ENCODE measurements at places on chromosomes 12 and 14. TPM values are rescaled to one million over a fixed set of nuclear protein-coding genes. Genes with fewer than 3 reads are reported as not detected.

Gene OR6S1
- total RNA-seq = not detected

Gene SERPINA3
- 2.3 TPM for total RNA-seq

Gene CLEC4E
- total RNA-seq = not detected

DNA sequence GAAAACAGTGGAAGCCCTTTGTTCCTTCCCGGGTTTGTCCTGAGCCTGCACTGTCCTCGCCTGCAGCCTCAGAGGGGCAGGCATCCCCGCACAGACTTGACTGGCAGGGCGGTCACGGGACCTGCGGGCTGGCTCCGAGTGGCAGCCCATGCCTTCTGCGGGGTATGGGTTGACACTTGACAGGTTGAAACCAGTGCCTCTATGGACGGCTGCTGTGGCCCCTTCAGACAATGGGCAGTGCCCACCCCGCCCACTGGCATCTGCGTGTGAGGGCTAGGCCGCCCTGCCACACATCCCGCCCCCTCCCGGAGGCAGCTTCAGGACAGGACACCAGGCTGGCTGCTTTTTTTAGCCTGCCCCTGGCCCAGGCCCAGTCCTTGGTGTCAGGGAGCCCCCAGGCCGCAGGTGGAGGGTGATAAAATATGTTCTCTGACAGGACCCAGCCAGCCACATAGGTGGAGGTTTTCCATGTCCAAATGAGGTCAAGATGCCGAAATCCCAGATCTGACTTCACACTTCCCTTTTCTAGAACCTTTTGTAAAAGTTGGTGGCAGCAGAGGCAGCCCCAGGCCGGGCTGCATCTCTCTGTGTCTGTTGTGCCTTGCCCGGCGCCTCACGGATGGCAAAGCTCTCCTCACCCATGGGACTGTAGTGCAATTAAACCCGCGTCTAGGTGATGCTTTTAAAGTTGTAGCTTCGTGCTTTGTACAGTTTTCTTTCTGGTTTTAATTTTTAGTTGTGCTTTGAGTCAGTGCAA lies 10.0 kb downstream of the ANKRD9 start:
- H3K36me3 ChIP-seq = no peaks in the 10 kb centered on the region
- H3K4me1 ChIP-seq = peaks cover 66% of the 10 kb centered on the region
- H3K27ac ChIP-seq = peak overlapping the region; percentile 61

DNA sequence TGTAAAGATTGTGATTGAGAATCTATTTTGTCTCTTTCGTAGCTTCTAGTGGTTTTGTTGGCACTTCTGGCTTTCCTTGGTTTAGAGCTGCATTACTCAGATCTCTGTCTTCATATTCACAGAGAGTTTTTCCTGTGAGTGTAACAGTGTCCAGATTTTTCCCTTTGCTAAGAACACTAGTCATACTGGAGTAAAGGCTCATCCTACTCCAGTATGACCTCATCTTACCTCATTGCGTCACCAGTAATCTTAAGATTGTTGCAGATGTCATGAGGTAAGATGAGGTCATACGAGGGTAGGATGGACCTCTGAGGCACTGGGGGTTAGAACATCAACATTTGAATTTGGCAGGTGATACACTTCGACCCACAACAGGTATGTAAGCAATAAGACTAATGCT lies 461.2 kb downstream of the FLRT2 start:
- no peaks in the 10 kb centered on the region for H3K36me3 ChIP-seq
- no peak for DNase-seq
- no peaks in the 10 kb centered on the region for H3K4me1 ChIP-seq

DNA sequence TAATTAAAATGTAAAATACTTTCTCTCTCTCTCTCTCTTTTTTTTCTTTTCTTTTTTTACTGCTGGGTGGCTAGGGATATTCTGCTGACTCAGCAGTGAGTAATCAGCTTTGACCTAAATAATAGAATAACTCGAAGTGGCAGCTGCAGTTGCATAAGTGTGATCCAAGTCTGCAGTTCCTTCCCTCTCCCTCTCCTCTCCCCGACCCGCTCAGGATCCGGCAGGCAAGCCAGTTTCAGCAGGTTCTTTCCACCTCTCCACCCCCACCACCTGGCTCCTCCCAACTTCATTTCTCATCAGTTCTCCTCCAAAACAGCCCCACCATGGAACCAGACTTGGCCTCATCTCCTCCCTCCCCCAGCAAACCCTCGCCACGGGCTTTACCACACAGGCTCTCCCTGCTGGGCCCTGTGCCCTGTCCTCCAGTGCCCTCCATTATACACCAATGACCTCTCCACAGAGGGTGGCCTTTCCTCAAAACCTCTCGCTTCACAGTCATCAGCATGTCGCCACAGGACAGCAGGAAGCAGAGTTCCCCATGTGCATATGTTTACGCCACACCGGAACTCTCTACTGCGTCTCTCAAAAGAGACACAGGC lies 22.4 kb downstream of the SLC7A8 start:
- H3K4me1 ChIP-seq = peaks cover 55% of the 10 kb centered on the region
- DNase-seq = peak; percentile 70
- peak overlapping the region; percentile 85 for H3K27ac ChIP-seq

- H3K4me3 ChIP-seq = no peak overlapping the region
- H3K36me3 ChIP-seq = peaks cover 6% of the 10 kb centered on the region
- DNase-seq = no peak
- no peaks in the 10 kb centered on the region for H3K4me1 ChIP-seq
- no peak overlapping the region for H3K27ac ChIP-seq
These were observed 62.3 kb downstream of the SUSD6 start for GRCh38 chr14:69673578-69674305.

DNA sequence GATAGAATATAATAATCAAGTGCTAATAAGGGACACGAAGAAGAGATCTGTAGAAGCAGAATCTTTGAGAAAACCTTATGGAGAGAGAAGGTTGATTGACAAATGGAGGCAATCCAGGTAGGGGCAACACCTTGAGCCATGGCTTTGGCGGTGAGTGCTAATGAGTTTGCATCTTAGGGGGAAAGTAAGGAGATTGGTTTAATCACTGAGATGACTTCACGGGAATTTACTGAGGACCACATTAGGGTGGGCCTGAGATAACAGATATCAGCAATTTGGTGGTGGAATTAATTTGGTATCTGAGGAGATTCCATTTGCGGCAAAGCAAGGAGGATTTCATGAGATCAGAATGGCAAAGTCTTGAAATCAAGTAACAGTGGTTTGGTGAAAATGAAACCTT lies 1.8 kb upstream of the LARP4 start:
- no peaks in the 10 kb centered on the region for H3K27me3 ChIP-seq
- H3K27ac ChIP-seq = no peak overlapping the region
- H3K36me3 ChIP-seq = peaks cover 5% of the 10 kb centered on the region
- DNase-seq = no peak
- H3K4me3 ChIP-seq = no peak overlapping the region
